ENCODE measurements at places on chromosomes 4 and X. TPM values are rescaled to one million over a fixed set of nuclear protein-coding genes. Genes with fewer than 3 reads are reported as not detected.

The EDNRA gene
- not detected for total RNA-seq

The EDA2R gene
- 1.6 TPM for total RNA-seq

The ASB5 gene
- not detected for total RNA-seq

The C4orf50 gene
- total RNA-seq = 0.37 TPM

The SOWAHB gene
- total RNA-seq = not detected

The PROM1 gene
- total RNA-seq = not detected

The VCX gene
- total RNA-seq = not detected

The RTL5 gene
- total RNA-seq = 1.00 TPM

The S100G gene
- not detected for total RNA-seq

The NXF2 gene
- total RNA-seq = not detected

The AVPR2 gene
- total RNA-seq = not detected

The CT45A10 gene
- total RNA-seq = not detected

The GABRQ gene
- not detected for total RNA-seq

The P2RY10 gene
- total RNA-seq = 64.9 TPM

The SPATA18 gene
- total RNA-seq = 0.35 TPM

DNA sequence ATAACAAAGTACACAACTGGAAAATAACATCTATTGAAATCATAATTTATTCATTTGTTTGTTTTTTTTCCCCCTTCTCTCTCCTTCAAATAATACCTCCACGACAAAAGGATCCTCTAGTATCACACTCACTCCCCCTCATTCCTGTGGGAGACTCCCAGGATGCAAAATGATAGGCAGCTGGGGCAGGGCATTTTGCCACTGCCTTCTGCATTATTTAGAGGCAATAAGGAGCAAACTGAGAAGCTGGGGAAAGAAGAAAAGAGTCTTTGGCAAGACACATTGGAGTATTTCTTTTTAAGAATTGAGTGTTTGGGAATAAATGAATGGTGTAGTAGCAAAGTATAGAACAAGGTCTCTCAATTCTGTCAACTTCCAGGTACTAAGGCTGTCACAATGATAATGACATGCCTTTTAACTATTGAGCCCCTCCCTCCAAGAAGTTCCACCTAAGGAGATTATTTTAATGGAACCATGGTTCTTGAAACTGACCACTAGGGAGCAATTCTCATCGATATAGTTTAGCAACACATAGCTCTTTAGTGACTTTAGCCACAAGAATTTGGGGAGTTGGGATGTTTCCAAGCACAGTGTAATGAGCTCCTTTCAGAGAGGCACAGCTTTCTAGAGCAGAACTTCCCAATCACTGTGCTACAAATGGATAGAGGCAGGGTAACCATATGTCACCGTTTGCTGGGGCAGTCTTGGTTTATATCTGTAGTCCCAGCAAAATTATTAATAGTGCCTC lies 303.3 kb downstream of the FRMPD4 start:
- no peak for DNase-seq

GRCh38 chr4:53920116-53920515 lies 144.3 kb downstream of the CHIC2 start:
- no peak for DNase-seq

GRCh38 chr4:184476695-184477094 lies 2.3 kb upstream of the IRF2 start:
- peak; percentile 13 for DNase-seq

DNA sequence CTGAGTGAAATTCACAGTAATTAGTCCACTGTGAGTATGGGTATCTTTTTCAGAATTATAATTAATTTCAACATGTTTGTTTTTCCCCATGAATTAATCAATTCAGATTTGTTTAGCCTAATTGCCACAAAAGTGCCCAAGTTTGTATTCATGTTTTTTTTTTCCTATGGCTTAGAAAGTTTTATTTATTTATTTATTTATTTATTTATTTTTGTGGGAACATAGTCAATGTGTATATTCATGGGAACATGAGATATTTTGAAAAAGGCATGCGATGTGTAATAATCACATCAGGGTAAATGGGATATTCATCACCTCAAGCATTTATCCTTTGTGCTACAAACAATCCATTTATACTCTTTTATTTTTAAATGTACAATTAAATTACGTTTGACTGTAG lies 475.3 kb downstream of the ADGRL3 start:
- DNase-seq = no peak

DNA sequence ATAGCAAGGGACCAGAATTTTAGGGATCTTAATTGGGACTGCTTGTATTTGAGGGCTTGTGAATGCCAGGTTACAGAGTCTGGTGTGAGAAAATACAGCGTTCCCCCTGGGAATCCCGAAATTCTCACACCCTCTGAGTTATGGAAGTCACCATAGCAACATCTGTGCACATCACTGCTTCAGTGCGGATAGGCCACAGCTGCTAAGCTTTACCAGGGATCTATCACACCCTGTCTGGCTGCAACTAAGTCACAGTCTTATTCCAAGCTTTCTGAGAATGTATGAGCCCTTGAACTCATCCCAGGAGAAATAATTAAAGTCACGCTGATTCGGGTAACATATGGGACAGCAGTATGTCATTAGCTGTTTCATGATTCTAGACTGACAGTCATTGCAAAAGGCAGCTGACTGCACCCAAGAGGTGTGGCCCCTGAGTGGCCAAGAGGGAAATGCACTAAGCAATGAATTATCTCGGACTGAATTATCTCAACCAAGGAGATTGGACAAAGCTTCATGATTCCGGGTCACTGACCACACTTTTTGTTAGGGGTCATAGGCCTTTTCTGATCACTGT lies 46.7 kb upstream of the BTC start:
- DNase-seq = no peak

- DNase-seq = no peak
These were observed 37.7 kb downstream of the ANTXR2 start for GRCh38 chr4:80035336-80035735.

DNA sequence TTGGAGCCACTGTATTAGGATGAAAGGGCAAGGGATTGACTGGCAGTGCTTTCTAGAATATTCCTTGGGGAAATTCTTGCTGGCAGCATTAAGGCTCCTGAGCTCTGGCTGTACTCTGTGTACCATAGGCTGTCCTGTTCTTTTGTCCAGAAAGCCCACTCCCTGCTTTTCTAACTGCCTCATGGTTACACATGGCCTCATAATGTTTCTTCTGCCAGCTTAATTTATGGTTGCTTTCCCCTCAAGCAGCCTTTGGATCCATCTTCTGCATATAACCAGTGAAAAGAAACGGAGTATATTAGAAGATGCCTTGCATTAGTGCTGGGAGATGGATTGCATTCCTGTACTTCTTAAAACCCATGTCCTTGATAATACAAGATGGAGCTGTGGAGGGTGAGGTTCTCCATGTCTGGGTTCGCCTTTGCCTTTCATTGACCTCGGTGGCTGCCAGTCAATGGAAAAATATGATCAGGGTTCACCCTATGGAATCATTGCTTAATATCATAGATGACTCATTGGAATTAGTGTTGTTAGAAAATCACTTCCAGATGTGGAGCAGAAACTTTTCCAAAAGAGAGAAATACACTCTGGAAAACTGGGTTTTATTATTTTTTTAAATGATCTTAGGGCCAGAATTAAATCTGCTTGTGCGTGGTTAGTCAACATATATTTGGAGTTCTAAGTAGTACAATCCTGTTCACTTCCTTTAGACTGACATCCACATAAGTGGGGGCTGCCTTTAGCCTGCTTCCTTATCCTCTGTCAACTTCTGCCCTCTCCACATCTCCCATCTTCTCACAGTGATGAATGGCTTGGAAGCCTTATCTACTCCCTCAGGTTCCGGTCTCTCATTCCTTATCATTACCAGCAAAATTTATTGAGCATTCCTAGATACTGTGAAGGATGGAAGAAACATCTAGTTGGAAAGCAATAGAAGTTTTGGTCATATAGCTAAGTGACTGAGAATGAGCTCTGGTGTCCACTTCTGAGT lies 24.9 kb downstream of the DOCK11 start:
- DNase-seq = no peak

DNA sequence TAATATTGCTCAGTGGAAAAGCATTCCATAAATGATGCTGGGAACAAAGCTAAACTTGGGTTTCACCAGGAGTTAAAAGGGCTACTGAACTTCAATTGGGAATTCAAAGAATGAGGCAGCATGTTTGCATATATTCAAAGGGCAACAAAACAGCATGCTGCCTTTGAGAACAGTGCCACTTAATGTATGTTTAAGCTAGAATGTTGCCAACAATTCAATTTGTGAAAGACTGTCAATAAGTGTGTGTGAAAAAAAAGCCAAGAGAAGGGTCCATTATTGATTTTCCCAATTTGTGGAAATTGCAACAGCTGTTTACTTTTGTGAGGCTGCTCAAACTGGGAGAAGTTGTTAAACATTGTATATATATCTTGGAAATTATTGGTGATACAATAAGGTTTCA lies 701.9 kb upstream of the ACTRT1 start:
- DNase-seq = no peak

DNA sequence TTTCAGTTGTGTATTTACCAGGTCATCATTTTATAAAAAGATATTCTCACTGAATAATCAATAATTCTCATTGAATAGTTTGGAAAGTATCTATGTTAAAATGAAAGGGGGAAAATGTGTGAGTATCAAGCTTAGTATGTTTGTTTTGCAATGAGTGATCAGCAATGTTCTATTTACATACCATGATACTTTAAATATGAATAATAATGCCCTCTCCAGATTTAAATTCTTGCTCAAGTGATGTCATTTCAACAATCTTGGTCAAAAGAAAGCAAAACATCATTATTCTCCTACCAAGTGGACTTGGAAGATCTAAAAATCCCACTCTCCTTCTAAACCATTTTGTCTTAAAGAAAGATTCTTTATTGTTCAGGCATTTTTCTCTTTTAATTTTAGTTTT lies 42.1 kb upstream of the ANKRD50 start:
- no peak for DNase-seq

DNA sequence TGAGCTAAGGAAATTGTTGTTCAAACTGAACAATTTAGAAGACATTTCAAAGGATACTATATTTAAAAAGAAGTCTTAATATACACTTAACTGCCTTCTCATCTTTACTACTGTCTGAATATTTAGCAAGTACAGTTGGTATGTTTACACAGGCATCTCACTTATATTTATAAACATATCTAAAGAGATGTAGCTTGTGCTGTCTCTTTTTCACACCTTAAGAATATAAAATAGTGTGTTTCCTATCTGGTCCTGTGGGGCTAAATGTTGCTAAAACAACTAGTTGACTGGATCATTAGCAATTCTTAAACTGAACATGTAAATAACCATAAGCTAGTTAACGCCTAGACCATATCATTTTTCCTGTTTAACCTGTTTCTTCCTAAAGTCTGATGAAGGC lies 336.3 kb downstream of the PPP3CA start:
- DNase-seq = no peak

- DNase-seq = no peak
These were observed 142.2 kb downstream of the GLRA3 start for GRCh38 chr4:174686826-174687225.

- no peak for DNase-seq
These were observed 7.2 kb downstream of the SYN1 start for GRCh38 chrX:47612418-47612817.

GRCh38 chr4:13541720-13542576 lies 2.4 kb downstream of the NKX3-2 start:
- DNase-seq = no peak

- DNase-seq = no peak
These were observed 86.3 kb downstream of the GPRIN3 start for GRCh38 chr4:89221167-89221867.

- DNase-seq = no peak
These were observed 632.2 kb downstream of the SPOCK3 start for GRCh38 chr4:166602068-166602467.

- no peak for DNase-seq
These were observed 3.8 kb downstream of the NAT8L start for GRCh38 chr4:2062808-2063524.

GRCh38 chr4:182778222-182778982 lies 138.8 kb downstream of the DCTD start:
- DNase-seq = no peak

DNA sequence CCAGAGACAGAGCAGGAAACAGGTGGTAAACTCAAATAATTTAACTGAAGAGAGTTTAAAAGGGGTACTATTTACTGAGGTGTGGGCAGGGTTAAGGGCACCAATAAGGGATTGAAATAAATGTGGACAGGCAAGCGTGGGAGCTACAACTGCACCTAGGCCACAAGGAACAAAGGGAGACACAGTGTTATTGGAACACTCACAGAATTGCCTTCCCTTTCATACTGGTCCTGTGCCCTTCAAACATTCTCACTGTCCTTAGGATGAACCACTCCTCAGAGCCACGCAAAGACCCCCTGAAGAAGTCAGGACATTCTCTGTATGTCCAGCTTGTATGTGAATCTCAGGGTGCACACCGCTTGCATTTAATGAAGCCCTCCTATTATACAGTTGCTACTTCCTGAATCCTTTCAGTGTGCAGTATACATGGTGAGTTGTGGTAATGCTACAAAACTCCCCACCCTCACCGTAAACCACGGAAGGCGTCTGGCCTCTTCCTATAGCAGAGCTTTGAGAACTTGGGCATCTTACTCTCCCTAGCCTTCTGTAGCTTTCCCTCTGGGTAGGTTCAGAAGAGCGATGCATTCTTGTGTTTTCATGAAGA lies 9.6 kb upstream of the MRPL1 start:
- peak; percentile 79 for DNase-seq

GRCh38 chr4:7624396-7624980 lies 189.8 kb upstream of the PSAPL1 start:
- DNase-seq = no peak

GRCh38 chr4:40261231-40262076 lies 64.6 kb downstream of the RHOH start:
- no peak for DNase-seq

GRCh38 chr4:16916719-16917337 lies 18.4 kb upstream of the LDB2 start:
- DNase-seq = peak; percentile 56

- no peak for DNase-seq
These were observed 49.9 kb downstream of the FRMD7 start for GRCh38 chrX:132077912-132078311.

GRCh38 chr4:8502371-8502770 lies 61.8 kb downstream of the TRMT44 start:
- DNase-seq = no peak

All from CD8-positive, alpha-beta memory T cell (primary cell).